ENCODE measurements at places on chromosomes 7 and 10.

DNA sequence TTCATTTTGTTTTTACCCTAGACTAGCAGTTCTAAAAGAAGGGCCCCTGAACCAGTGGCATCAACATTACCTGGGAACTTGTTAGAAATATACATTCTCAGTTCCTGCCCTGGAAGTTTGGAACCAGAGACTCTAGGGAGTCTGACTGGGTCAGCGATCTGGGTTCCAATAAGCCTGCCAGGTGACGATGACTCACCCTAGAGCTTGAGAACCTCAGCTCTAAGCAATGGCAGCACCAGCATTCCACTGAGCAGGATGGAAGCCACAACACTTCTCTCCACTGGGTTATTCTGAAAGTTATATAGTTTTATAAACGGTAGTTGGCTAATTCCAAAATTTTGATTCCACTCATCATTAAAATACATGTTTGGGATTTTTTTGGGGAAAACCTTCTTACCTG, 97.0 kb upstream of the AMPH start:
- DNase-seq, result peak; percentile 50

DNA sequence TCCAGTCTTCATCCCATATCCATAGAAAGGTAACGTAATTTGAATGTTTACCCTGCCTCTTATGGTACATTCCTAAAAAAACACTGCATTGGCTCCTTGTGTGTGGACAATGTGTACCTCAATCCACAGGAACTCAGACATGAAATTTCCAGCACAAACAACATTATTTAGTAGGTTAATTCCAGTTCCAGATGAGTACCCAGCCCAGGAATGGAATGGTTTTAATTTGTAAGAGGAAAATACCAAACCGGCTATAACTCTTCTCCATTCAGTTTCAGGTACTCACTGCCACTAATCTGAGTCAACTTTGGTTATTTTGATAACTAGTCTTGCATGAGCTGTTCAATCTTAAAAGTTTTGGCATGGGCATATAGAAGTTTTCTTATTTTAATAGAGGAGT, 39.0 kb downstream of the TFPI2 start:
- no peak for DNase-seq

- DNase-seq, result no peak
Observed at GRCh38 chr7:114649689-114650088, 235.1 kb downstream of the FOXP2 start.

DNA sequence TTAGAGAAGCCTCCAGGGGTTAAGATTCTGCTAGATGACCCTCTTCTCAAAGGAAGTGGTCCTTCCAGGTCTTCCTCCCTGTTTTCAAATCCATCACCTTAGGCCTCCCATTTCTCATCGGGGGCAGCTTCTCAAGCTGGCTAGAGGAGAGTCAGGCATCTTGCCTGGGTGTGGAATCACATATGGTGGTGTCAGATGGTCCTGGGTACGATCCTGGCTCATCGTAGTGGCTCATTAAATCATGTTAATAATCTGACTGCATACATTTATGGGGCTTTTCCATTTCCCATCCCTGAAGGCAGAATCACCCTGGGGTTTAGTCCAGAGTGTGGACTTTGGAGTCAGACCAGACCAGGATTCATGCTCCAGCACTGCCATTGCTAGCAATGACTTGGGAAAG, 132.6 kb downstream of the RPS24 start:
- no peak for DNase-seq

GRCh38 chr10:49744091-49744685, 17.9 kb downstream of the OGDHL start:
- no peak for DNase-seq

- no peak for DNase-seq
Observed at GRCh38 chr7:8284606-8285005, 22.6 kb upstream of the ICA1 start.

DNA sequence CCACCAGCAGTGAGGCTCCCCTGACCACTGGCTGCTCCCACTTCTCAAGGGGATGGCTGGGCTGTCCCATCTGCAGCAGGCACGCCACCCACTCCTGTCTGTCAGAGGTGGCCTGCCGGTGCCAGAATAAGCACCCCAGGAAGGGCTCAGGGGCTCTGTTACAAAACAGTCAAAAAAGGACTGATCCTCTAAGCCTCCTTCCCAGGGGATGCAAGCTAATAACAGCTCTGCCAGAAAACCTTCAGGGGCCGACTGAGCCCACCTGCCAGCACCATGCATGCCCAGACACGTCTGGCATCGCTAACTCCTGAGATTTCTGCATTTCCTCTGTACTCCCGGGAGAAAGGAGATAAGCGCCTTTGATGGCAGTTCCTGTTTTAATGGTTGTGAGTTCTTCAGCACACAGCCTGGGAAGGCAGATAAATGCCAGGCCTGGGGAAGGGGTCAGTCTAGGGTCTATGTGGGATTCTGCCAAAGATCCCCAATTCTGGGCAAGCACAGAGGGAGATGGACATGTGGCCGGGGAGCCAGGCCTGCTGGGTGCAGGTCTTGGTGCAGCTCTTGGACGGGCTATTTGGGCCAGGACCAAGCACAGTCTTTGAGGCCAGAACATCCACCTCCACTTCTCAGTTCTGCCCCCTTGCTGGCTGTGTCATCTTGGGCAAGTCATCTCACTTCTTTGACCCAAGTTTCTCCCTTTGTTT, 128.4 kb downstream of the ARHGAP22 start:
- DNase-seq, result no peak

DNA sequence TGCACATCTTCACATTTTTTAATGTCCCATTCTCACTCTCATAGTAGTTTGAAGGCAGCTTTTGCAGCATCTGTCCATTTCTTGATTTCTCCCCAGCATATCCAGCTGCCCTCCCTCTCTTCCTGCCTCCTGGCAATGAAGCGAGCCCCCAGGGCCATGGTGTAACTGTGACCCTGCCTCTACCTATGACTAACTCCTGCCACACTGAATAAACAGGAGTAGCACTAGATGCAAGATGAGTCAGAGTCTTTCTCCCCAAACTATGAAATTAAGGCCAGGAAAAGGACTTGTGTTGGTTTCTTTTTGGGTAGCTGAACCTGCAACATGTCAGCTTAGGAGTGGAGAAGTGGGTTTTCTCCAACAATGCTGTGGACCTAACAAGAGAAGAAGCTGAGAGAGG, 329.0 kb downstream of the RNLS start:
- DNase-seq, result peak; percentile 91

- DNase-seq, result no peak
Observed at GRCh38 chr7:38801786-38802185, 107.2 kb downstream of the VPS41 start.

- peak; percentile 94 for DNase-seq
Observed at GRCh38 chr10:35058134-35058533, 32.0 kb downstream of the CUL2 start.

DNA sequence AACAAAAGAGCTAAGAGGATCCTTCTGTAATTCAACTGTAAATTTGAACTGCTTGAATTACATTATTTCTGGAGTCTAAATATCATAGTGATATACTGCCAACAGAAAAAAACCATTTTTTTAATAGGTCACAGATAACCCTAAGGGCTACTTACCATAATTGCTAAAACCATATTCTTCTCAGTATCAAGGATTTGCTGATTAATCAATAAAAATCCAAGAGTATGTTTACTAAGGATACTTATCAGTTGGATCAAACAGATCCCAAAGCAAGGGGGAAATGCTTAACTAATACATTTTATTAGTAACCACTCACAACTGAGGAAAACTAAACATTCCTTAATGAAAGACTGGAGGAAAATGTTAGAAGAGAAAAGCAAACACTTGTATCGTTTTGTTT, 166.0 kb downstream of the PIP4K2A start:
- DNase-seq, result no peak

- DNase-seq, result no peak
Observed at GRCh38 chr10:125961743-125962142, 65.4 kb downstream of the FANK1 start.

GRCh38 chr10:7988989-7989388, 65.5 kb upstream of the GATA3 start:
- peak; percentile 33 for DNase-seq

DNA sequence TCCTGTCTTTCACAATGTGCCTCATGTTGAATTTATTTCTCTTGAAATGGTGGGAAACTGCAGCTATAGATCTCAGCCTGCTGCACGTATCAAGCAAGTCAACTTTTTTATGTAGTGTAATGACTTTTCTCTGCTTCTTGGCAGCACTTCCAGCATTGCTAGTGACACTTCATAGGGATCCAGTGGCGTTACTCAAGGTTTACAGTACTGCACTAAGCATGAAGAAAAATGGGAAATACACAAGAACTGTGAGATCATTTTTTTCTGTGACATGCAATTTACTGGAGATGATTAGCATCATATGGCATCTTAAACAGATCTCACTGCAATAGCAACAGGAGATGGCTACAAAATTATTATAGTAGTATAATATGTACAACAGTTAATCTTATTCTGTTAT, 90.9 kb downstream of the POLR1F start:
- no peak for DNase-seq

DNA sequence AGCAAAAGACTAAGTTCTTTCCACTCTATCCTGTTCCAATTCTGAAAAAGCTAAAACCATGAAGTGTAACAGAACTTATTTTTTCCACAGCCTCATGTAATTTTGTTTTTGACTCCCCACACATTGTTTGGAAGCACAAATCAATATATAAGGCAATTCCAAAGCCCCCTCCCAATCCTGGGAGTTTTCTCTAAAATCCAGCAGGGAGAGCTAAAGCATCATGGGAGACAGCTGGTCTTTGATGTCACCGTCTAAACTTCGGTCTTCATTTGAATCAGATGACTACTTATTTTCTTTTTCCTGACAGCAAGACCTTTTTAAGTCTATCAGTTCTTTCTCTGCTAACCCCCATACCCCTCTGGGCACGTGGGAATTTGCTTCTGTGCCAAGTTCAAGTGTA, 33.3 kb upstream of the PON1 start:
- no peak for DNase-seq

DNA sequence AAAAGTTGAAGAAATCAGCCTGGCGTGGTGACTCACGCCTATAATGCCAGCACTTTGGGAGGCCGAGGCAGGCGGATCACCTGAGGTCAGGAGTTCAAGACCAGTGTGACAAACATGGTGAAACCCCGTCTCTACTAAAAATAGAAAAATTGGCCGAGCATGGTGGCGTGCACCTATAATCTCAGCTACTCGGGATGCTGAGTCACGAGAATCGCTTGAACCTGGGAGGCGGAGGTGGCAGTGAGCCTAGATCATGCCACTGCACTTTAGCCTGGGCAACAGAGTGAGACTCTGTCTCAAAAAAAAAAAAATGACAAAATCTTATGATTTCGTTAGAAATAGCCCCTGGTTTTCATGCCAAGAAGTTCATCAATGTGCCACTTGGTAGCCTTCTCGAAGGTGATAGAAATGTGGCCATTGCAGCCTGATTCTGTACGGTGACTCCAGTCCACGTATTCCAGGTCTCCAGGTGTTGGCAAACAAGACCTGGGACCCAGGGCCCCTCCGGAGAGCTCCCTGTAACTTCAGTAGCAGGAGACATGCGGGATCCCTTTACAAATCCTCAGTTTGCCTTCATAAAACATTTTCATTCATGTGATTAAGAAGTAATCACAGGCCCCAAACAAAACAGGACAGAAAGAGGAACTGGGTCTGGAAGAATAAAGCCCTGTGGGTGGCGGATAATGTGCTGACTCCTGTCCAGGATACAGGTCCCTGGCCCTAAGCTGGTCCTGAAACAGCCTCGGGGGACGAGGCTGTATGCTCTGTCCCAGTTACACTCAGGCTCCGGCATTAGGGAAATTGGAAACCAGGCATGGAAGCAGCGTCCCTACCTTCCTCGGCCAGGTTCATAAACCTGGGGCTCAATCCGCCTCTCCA, 207.3 kb upstream of the SH2B2 start:
- no peak for DNase-seq

DNA sequence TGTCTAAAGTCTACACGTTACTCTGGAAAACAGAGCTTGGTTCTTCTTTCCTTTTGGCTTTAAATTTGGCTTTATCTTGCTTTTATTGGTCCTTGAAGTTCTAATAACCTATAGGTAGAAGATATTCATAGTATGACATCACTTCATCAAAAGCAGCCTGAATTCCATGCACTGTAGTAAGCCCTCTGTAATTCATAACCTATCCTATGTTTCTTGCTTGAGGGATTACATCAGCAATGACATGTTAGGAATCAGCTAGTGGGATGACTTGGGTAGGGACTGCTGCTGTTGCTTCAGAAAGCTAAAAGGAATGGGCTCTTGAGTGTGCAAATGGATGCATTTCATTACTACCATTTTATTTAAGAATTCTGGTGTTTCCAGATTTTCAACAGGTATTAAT, 184.9 kb downstream of the PTEN start:
- DNase-seq, result no peak

- DNase-seq, result no peak
Observed at GRCh38 chr7:64045301-64046040, at the start of gene ZNF727. Gene ZNF727, plus strand, starts transcription at chr7:64045434. Its CDS starts 188 bp downstream, at chr7:64045622.

GRCh38 chr10:44571701-44572100, 186.8 kb upstream of the CXCL12 start:
- peak; percentile 3 for DNase-seq

DNA sequence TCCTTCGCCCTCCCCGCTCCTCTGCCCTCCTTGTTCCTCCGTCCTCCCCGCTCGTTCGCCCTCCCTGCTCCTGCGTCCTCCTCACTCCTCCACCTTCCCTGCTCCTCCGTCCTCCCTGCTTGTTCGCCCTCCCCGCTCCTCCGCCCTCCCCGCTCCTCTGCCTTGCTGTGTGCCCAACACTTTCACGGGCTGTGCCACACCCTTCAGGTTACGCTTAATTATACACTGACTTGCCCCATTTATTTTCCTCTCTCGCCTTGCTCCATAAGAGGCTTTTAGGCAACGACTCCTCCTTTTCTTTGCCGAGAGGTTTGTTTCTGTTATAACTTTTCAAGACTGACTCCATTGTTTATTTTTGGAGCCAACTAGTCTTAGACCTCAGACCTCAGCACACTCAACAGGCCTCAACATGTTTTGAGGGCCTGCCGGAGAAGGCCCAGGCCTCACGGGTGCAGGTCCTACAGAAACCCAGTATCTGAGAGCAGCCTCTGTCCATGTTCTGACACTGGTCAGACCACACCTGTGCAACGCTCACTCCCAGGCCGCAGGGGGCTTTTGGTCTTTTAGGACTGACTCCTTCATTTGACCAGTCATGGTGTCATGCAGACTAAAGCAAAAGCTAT, 18.2 kb upstream of the PRKAG2 start:
- DNase-seq, result no peak

- no peak for DNase-seq
Observed at GRCh38 chr7:50331564-50332208, 27.2 kb downstream of the IKZF1 start.

GRCh38 chr10:45261243-45261775, 54.1 kb downstream of the OR13A1 start:
- DNase-seq, result no peak

- no peak for DNase-seq
Observed at GRCh38 chr7:69517985-69518704, 80.1 kb upstream of the AUTS2 start.

GRCh38 chr7:116772926-116773749, 89.2 kb upstream of the CAPZA2 start:
- no peak for DNase-seq

GRCh38 chr10:72076756-72077155, 11.6 kb downstream of the SPOCK2 start:
- no peak for DNase-seq

GRCh38 chr10:67114945-67115344, 189.1 kb downstream of the LRRTM3 start:
- no peak for DNase-seq
